Naive thymus-derived CD8-positive, alpha-beta T cell (primary cell): ENCODE measurements at places on chromosomes 2 and 18.

- DNase-seq, result no peak
These were observed 17.8 kb upstream of the SPAG16 start for GRCh38 chr2:213266421-213266820.

- no peak for DNase-seq
These were observed 16.5 kb downstream of the PTPN2 start for GRCh38 chr18:12867441-12868123.

- no peak for DNase-seq
These were observed 30.9 kb upstream of the KCMF1 start for GRCh38 chr2:84940088-84940470.

DNA sequence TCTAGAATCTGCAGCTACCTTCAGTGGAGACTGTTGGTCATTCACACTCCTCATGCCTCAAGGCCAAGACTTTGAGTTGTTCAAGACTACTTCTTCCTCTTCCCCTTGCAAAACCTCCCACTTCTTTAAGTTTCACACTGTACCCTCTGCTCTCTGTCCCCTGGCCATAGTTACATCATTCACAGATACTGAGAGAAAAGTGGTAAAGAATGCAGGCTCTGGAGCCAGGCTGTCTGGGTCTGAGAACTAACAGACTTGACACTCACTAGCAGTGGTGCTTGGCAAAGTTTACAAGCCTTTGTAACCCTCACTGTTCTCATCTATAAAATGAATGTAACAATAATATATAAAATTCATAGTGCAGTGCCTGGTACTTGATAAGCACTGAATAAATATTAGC, 61.8 kb downstream of the CDH20 start:
- no peak for DNase-seq

GRCh38 chr2:7899241-7899640, 782.6 kb upstream of the ID2 start:
- no peak for DNase-seq

DNA sequence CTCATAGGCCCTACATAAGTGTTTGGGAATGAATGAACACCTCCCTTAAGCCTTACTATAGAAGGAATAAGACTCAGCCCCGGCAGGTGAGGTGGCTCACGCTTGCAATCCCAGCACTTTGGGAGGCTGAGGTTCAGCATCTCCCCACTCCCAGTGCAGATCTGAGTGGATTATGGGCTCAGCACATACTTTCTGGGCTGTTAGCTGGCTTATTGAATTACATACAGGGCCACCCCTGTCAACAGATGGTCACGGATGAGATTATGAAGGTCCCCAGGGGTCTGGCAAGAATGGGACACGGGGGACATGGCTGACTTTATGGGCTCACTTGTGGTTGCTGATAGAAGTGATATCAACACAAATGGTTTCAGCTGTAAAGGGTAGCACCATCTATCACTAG, 322.3 kb downstream of the TSN start:
- DNase-seq, result no peak

GRCh38 chr2:168120730-168121129, 126.7 kb downstream of the STK39 start:
- no peak for DNase-seq

DNA sequence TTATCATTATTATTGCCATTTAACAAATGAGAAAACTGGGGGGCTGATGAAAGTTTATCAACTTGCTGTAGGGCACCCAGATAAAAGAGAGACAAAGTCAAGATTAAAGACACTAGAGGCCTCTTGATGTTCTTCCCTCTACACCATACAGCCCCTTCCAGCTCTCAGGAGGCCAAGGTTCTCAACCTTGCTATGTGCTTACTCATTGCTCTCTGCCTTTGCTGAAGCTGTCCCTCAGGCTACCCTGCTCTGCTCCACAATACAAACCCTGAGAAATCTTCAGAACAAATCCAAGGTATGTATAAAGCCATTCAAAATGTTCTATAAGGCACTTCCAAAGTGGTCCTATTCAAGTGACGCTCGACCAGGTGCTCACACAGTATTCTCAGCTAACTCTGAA, 329.9 kb upstream of the TNP1 start:
- DNase-seq, result no peak

DNA sequence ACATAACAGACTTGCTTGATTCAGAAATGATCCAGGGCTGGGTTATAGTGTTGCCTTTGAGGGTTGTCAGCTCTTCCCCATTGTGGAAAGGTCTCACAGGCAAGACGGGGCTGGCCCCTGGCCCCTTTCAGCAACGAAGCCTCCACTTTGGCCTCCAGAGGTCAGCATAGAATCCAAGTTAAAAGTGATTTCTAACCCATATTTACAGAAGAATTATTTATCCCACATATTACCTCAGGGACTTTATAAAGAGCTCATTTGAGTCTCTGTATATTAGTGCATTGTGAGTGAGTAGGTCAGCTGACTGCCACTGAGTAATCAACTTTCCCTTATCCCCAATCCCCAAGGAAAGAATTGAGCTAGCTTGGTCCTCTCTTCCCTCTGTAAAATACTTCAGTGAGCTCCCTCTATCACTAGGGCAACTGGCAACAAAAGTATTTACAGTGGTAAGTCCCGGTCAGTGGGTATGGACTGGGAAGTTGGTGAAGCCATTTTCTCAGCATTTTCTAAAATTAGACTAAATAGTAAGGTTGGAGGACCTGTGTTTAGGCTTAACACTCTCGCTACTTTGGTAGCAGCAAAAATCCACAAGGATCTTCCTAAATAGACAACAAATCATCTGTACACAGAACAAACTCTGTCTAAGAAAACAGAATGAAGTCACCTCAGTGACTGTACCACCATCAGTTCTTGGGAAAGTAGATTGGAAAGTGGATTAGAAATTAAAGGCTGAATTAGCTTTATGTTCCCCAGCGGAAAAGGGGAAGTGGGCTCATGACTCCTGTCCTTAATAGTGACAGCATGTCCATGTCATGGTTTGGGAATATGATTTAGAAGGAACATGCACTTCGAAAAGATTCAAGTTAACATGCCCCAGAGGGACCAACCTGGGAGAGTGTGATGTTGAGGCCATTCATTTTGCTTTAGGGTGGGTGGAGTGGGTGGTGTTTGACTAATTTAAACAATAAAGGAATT, 171.0 kb upstream of the SIX3 start:
- DNase-seq, result no peak

DNA sequence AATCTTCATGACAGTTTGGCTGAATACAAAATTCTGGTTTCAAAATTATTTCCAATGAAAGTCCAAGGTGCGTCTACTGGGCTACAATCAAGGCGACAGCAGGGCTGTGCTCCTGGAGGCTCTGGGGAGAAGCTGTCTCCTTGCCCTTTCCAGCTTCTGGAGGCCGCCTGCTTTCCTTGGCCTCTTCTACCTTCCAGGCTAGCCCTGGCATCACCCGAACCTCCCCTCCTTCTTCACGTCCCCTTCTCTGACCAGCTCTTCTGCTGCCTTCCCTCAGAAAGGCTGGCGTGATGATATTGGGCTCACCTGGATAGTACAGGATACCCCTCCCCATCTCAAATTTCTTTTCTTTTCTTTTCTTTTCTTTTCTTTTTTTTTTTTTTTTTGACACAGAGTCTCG, 115.5 kb downstream of the KCNF1 start:
- no peak for DNase-seq
